ENCODE measurements at places on chromosomes 6 and 20. TPM values are rescaled to one million over a fixed set of nuclear protein-coding genes. Genes with fewer than 3 reads are reported as not detected.

DNA sequence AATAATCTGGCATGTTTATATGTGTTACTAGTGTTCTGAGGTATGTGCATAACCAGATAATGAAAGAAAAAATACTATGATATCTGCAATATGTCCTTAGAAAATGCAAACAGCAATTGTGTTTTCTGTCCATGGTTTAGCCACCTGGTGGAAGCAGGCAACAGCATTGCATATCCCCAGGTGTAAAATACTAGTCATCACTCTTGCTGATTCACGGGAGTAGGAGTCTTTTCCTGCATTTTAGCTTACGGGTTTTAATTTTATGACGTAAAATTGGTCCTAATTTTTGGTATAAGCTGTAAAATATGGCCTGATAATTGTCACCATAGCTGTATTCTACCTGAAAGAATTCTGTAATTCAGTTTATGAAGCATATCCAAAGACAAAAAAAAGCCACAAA is 2.5 kb downstream of the RNF182 start:
- DNase-seq = no peak

DNA sequence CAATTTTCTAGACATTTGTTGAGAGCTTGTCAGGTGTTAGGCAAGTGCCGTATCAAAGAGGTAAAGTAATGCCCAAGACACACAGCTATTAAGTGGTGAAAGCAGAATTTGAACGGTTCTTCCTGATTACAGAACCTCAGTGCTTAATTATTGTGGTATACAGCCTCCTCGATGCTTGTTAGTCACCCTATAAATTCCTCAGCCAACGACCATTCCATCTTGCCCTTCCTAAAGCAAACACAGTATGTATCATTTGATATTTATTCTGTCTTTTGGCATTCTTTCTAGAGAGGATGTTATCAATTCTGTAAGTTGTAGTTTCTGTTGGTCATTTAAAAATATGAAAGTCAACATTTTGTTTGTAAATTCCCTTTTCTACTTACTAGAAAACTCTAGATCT is 297.8 kb upstream of the BMP2 start:
- DNase-seq = no peak

DNA sequence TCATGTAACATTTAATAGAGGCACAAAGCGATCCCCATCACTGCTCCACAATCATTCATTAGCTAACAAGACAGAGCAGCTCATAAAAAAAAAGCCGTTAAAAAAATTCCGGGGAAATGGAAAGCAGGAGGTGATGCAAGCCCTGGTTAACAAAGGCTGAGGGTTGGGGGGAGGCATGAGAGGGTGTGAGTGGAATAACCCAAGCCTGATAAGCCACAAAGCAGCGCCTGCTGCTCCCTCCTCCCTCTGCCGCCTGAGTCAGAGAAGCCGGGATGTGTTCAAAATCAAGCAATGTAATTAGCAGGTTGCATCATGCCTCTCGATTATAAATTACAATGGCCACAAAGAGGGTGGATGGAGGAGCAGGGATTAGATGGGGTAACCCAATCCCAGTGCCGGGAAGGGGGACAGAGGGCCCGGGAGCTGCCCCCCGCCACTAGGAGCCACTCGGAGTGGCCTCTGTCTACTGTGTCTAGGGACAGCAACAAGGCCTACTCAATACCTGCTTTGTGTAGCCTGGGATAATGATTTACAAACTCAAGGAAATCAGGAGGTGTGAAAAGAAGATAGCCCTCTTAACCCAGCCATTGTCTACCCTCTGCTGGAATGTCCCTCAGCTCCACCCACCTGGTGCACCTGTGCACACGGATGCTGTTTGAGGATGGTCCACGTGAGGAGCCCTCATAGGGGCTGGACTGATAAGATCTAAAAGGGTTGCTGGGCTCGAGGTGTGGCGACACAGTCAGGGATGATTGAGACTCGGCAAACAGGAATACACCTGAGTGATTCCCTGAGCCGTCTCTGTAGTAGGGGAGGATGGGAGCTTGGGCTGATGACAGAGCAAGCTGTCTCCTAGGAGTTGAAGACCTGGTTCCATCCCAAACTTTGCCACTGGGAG is 156.9 kb downstream of the VEGFA start:
- DNase-seq = no peak

CD109 gene
- 3.7 TPM for total RNA-seq

GRCh38 chr6:85865420-85866369 is 223.0 kb upstream of the SYNCRIP start:
- DNase-seq = no peak

DNA sequence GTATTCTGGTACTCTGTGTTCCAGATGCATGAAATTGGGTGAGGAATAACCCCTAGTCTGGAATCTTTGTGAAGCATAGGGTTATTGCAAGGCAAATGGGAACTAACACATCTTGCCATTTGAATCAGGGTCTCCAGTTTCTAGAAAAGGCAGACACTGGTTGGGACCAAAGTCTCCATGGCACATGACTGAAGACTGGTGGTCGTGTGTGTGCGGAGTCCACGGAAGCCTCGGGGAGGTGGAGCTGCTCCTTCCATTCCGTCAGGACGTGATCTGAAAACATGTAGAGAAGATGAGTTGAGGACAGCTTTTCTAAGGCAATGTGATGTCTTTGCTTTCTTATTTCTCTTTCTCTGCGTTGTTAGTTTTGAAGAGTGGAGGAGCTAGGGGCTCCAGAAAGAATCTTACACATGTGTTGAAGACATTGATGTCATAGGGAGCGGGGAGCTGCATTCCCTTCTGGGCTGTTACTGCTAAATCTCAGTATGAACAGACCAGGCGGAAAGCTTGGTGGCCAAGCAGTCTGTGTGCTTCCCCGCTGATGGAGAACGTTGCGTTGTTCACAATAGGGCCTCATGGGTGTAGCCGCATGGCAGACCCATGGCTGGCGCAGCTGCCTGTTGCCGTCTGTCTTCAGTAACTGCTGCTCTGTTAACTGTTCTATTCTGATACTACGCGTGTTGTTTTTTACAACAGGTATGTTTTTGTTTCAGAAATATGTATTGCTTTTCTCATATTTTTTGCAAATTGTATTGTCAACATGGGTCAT is 4.8 kb upstream of the SLC17A9 start:
- DNase-seq = no peak

GRCh38 chr6:121297694-121298093 is 36.6 kb downstream of the TBC1D32 start:
- no peak for DNase-seq

DNA sequence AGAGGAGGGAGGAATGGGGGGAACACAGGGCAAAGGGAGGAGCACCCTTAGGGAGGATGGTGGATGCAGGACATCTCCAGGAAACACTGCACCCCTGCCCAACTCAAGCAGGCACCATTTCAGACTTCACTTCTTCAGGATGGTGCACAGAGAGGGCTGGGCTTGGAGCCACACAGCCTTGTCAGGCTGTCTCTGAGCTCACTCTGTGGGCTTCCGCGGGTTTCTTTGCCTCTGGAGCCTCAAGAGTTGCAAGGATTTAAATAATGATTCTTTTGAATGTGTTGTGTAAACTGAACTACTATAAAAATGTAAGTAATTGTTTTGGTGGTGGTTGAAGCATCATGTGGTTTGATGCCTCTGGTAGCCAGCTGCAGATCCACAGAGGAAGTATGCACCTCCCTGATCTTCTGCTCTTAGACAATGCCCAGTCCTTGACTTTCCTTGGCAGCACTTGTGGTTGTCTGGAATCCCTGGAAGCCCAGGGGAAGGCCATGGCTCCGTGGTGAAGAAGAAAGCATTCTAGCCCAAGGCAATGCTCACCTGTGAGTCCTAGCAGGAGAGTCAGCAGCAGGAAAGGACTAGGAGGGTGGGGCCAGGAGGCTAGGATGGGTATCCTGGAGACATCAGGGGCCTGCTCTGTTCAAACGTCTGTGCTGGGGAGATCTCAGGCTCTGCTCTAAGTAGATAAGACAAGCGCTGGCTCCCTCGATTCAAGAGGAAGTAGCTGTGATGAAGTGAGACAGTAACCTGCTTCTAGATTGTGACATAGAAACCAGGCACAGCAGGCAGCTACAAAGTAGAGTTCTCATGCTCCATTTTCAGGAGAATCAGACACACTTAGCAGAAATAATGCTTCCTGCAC is 50.2 kb upstream of the SIRPG start:
- no peak for DNase-seq

GRCh38 chr6:106448000-106448426 is 87.5 kb downstream of the CRYBG1 start:
- DNase-seq = no peak

DNA sequence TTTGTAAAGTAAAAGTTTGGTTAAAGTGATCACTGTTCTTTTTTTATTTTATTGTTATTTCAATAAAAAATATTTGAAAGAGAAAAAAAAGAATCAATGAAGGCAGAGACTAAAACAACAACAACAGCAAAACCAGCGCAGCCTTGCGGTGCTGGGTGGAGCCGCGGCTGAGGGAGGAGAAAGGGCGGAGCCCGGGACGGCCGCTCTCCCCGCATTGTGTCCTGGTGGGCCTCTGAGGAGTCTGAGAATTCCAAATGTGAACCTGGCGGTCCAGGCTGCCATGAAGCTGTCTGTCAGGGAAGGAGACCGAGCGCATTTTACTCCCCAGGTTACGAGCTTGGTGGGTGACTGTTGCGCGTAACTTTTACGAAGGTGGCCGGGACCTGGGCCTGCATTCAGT is 43.2 kb downstream of the TMEM242 start:
- no peak for DNase-seq

GRCh38 chr6:38527371-38527770 is 112.4 kb downstream of the BTBD9 start:
- DNase-seq = no peak

- no peak for DNase-seq
Measured at GRCh38 chr20:46111028-46111835, 6.9 kb upstream of the CD40 start.

GRCh38 chr6:54609981-54610380 is 236.6 kb upstream of the FAM83B start:
- no peak for DNase-seq

GRCh38 chr6:16306334-16306733 is 67.9 kb downstream of the GMPR start:
- DNase-seq = no peak

DNA sequence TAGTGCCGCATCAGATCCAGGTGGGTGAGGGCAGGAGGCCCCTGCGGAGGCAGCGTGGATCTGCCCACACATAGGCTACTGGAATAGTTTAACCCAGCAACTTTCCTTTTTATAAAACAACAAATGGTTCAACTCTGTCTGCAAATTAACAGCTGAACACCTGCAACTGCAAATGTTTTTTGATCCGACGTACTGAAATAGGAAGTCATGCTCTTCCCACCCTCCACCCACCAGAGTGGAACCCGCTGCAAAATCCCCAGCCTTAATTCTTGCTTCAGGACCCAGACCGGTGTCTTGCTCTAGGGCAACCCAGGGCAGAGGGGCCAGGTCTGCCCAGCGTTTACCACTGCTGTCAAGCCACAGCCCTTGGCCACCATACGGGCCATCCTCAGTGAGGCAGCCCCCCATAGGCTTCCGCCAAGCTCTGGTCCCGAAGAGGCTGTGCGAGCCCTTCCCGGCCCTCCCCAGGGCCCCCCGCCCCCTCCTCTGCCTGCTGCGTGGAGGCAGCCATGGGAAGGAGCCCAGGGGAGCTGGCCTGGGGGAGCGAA is 334.3 kb downstream of the ZFAND3 start:
- no peak for DNase-seq

DNA sequence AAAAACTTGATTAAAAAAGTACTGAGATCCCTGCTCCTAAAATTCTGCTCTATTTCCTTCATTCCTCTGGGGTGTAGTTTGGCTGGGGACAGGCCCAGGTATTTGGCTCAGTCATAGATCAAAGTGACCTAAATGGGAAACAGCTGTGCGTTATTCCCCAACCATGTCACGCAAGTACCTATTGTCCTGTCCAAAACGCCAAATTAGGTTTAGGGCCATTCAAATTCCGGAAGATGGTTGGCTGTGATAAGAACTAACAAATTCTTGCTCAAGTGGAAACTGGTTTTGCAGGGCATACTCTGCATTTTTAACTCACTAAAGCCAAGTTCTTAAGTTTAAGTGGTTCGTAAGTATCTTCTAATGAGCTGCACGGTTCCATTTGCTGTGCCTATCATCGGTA is 147.6 kb upstream of the TMEM170B start:
- no peak for DNase-seq

JPH2 gene
- total RNA-seq = 4.2 TPM

DNA sequence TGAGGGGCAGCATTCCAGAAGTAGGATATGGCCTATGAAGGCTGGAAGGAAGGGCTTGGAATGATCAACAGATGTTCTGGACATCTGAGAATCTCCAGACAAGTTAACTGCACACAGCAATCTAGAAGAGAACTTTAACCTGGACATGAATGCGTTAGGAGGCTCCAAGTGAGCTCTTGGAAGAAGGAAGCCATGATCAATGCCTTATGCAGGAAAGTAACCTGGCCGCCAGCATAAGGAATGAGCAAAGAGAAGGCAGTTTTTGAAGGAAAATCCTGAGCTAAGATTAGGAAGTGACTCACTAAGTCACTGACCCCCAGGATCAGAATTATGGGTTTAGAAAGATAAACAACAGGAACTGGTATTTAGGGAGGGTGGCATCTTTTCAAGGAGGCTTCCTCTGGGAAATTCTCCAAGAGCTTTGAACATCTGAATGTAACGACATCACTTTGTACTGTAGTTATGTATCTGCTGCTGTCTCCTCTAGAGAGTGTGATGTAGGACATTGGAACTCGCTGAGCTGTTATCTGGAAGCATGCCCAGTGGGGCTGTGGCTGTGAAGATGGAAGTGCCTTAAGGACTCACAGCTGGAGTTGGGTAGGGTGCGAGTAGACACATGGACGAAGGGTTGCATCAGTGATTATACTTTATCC is 236.8 kb downstream of the PACRG start:
- DNase-seq = no peak

MRPS26 gene
- 56.9 TPM for total RNA-seq

HRH3 gene
- not detected for total RNA-seq

ZNF391 gene
- total RNA-seq = 10.8 TPM

GHRH gene
- not detected for total RNA-seq

OLIG3 gene
- total RNA-seq = 0.27 TPM

ZSCAN31 gene
- total RNA-seq = 5.8 TPM

DNA sequence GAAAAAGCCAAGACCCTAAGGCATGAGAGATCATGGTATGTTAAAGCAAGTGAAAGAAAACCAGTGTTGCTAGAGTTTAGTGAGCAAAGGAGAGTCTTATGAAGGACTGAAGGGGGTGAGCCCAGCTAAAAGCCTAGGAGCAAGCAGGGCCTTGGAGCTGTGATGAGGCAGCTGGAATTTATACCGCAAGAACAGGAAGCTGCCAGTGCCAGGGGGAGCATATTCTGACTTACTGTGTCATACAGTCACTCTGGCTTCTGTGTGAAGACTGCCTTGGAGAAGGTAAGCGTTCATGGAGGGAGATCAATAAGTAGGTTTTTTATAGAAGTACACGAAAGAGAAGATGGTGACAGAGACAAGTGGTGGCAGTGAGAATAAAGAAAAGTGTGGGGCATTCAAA is 308.9 kb upstream of the THEMIS start:
- no peak for DNase-seq

- no peak for DNase-seq
Measured at GRCh38 chr20:63652192-63652980, 838 bp downstream of the STMN3 start.

- no peak for DNase-seq
Measured at GRCh38 chr20:48186915-48187314, 401.6 kb upstream of the SULF2 start.

SLC12A5 gene
- 6.9 TPM for total RNA-seq

- no peak for DNase-seq
Measured at GRCh38 chr6:33878562-33878961, 74.8 kb upstream of the MLN start.

ADTRP gene
- 3.8 TPM for total RNA-seq

Data from mesothelial cell of epicardium (in vitro differentiated cells).